Sigmoid colon (tissue), 7 donors: ENCODE measurements at places on chromosomes 3 and 15. TPM values are rescaled to one million over a fixed set of nuclear protein-coding genes. Genes with fewer than 3 reads are reported as not detected.

GRCh38 chr15:41276831-41277230, 45.8 kb downstream of the CHP1 start:
- no peak for DNase-seq

DNA sequence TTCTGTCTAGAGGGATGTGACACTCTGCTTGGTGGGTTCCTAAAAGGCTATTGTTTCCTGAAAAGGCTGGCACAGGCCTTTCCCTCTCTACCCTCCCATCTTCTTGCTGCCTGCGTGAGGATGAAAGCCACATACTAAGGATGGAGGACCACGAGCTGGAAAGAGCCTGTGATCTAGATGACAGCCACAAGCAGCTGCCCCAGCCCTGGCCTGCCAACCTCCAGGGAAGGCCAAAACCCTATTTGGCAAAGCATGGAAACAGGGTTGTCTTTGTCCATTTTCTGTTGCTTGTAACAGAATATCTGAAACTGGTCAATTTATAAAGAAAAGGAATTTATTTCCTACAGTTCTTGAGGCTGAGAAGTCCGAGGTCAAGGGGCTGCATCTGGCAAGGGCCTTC, 144.5 kb downstream of the FBLN2 start:
- DNase-seq, result no peak

- DNase-seq, result no peak
Measured at GRCh38 chr3:119967353-119968006, 126.8 kb downstream of the GSK3B start.

DNA sequence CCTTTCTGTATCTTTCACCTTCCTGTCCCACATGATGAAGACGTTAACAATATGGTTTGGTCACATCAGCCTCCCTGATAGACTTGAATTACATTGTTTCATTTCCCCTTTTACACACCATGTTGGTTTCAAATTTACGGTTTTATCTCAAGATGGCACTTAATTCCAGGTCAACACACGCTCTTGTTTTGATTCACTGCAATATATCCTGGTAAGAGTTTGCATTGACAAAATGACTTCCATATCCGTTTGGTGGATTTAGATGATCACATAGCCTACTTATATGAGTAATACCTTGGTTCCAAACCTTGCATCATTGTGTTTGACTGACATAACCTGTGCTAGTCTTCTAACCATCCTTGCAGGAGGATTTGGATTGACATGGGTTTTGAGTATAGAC, 499.4 kb downstream of the ROBO1 start:
- DNase-seq, result no peak

DNA sequence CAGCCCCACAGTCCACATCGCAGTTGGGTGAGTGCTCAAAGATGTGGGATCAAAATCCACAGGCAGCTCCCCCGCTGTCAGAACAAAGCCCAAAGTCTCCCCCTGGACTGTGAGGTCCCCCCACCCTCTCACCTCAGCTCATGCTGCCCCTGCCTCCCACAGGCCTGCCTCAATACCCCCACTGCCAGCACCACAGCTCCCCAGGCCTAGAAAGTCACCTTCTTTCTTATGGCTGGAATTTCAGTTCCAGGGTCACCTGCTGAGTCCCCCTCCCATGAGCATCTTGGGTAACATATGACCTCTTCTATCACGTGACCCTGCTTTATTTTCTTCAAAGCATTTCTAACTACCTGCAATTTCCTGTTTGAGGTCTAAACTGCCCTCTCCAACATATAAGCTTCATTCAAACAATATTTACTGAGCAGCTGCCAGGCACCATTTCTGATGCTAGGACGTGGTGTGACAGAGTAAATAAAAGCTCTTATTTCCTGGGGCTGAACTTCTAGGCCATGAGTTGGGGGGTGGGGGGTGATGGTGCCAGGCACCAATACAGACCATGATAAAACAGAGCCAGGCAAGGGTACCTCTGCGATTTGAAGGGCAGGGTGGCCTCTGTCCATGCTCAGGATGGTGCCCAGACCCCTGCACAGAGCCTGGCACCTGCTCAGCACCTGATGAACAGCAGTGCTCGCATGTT, 2.4 kb upstream of the TMEM89 start:
- DNase-seq, result no peak

- no peak for DNase-seq
Measured at GRCh38 chr3:16494094-16494493, 19.4 kb downstream of the RFTN1 start.

DNA sequence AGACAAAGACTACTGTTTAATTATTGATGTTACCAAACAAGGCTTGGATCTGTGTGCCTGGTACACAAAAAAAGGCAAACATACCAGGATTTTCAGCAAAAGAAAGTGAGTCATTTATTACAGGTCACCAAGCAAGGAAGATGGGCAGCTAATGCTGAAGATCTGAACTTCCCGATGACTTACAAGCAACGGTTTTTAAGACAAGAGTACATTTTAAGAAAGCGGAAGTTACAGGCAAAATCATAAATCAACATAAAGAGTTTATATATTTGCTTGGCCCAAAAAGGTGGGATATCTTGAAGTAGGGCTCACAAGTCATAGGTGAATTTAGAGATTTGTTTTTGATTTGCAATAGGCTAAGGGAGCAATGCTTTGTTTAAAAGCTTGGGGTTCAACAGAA, 125.4 kb upstream of the SPATA16 start:
- DNase-seq, result no peak

DNA sequence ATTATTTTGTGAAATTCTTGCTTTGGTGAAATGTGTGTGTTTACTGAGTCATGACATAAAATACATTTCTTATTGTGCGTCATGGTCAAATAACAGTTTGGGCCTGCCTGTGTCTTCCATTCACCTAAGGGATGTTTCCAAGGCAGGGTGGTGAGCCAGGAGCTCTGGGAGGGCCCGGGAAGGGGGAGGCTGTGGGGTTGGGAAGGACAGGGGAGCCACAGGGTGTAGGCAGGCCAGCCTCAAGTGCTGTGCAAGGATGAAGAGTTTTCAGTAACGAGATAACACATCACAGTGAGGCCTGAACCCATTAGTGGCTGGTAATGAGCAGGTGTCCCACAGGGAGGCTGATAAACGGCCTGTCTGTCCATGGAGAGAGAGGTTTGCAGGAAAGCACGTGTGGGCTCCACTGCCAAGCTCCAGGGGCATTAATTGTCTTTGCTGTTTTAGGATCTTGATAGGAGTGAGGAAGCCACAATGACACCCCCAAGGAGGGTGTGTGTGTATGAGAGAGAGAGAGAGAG, 35.6 kb upstream of the SEC13 start:
- DNase-seq, result no peak

- DNase-seq, result no peak
Measured at GRCh38 chr3:187850258-187850921, 105.1 kb upstream of the BCL6 start.

GRCh38 chr15:70726753-70727152, 36.6 kb downstream of the UACA start:
- no peak for DNase-seq

- DNase-seq, result no peak
Measured at GRCh38 chr15:49320351-49320750, 102.7 kb upstream of the FGF7 start.

DNA sequence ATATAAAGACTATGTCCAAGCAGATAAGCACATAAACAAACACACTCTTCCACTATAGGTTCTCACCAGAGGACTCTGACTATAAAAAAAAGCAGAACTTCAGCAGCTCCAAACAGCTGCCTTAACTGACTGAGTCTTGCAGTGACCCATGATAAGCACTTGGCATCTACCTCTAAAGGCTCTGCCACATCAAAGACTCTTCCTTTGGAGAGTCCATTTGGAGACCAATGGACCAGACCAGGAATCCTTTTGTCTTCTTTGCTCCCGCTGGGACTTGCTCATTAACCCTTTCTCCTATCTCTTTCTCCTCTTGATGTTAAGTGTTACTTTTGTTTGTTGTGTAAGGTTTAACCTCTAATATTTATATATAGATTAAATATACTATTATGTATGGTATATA, 424.1 kb downstream of the RSL24D1 start:
- no peak for DNase-seq

- DNase-seq, result no peak
Measured at GRCh38 chr3:66113542-66113941, 74.8 kb upstream of the MAGI1 start.

DNA sequence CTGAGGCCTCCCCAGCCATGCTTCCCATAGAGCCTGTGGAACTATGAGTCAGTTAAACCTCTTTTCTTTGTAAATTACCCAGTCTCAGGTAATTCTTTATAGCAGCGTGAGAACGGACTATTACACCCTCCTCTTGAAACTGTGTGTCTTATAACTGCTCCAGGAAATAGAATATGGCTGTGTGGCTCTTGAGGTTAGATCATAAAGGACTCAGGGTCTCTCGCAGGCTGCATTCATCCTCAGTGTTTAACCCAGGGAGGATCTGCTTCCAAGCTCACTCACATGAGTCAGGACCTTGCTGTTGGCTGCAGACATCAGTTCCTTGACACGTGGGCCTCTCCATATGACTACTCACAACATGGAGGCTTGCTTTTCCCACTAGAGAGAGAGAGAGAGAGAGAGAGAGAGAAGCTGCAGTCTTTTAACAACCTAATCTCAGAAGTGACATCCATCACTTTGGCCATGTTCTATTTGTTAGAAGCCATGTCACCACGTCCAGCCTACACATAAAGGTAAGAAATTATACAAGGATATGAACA, 114.3 kb upstream of the UBE2E1 start:
- no peak for DNase-seq

- no peak for DNase-seq
Measured at GRCh38 chr3:146262371-146263110, 11.6 kb upstream of the PLSCR4 start.

DNA sequence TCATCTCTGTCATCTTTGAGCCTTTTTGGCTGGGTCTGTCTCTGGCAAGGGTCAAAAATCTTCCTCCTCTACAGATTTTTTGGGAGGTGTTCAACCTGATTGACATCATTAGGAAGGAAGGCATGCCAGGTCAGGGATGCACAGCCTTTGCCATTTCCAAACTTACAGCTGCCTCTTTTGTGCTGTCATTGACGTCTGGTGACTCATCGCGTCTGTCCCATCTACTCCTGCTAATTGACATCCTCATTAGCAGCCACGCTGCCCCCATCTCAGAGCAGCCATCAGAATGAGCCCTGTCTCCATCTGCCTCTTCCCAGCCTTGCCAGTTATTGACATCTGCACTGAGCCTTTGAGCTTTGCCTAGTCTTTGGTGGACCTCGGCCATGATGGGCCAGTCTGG, 53.0 kb downstream of the PDIA5 start:
- DNase-seq, result no peak

GRCh38 chr3:707041-707440, 385.8 kb upstream of the CNTN6 start:
- no peak for DNase-seq

GRCh38 chr15:81024265-81024872, 23.6 kb downstream of the TLNRD1 start:
- DNase-seq, result no peak

GRCh38 chr15:65082303-65082953, 5.9 kb downstream of the KBTBD13 start:
- no peak for DNase-seq

DNA sequence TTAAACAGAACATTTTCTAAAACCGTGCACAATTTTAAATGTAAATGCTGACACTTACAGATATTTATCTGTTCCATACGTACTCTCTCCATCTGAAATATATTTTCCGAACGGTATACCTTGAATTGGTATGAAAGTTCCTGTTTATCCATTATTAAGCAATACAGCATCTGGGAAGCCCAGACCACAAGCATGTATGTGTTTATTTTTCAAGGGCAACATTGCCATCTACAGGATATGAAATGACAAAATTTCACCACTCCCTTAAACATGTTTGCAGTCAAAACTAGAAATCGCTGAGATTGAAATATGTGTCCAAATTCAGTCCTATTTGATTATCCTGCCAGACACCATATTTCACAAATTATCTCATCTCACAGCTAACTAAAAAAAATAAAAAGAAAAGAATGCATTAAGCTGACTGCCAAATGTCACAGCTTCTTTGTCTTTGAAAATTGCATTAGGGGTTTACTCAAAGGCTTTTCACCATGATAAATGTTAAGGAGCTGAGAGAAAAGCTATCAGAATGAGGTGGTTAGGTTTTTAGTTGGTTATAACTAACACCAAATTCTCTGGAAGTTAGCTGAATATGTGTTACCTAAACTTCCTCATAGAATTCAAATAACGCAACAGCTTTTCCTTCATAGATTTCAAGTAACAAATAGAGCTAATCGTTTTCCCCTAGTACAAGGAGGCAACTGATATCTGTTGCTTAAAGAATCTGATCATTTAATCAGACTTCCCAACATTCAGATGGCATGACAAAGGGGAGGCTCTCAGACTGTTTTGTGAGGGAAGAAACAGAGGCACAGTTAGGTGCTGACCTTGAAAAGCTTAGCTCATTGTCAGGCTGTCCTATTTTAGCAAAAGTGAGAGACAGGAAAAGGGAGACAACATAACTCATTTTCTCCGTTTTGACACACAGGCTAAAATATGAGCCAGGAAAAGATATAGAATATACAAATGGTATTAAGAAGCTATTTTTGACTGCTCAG, 533.1 kb downstream of the TBL1XR1 start:
- DNase-seq, result no peak

GRCh38 chr3:74883690-74884089, 269.2 kb upstream of the CNTN3 start:
- DNase-seq, result no peak

DNA sequence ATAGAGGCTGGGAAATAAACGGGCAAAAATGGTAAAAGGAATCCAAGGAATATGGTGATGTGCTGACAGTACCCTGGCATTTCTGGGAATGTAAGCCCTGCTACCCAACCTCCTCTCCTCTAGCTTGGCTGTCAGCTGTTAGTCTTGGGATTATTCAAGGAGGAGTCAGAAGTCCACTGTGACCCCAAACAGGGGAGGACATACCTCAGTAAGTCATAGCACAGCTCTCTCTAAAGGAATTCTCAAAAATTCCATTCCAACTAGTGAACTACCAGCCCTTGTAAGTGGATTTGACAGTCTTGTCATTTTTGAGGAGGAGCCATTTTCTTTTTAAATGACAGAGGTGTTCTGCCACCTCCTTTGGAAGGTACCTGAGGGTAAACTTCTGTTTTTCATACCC, 207.5 kb downstream of the PDCD6IP start:
- no peak for DNase-seq

DNA sequence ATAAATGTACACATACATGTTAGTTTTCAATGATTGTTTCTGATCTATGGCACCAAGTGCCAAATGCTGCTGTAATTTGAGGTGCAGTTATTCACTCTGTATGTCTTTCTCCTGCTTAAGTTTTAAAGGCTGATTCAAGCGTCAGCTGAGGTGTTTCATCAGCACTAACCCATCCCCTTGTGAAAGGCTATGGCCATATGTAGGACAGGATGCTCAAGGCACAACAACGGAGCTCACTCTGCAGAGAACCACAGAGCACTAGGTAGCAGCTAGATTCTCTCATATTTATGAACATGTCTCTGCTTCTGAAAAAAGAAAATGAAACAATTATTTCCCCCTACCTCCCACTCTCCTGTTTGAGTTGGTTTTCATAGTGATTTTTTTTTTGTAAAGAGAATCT, 340.0 kb upstream of the TMCO5A start:
- no peak for DNase-seq

- DNase-seq, result no peak
Measured at GRCh38 chr3:177665122-177665808, 468.0 kb upstream of the TBL1XR1 start.

The GPR156 gene
- 1.1 TPM for total RNA-seq

The ITIH1 gene
- total RNA-seq, result not detected

The SAMMSON gene
- 0.82 TPM for total RNA-seq

The ZNF770 gene
- 20.4 TPM for total RNA-seq

The GPR160 gene
- 1.1 TPM for total RNA-seq

The SI gene
- total RNA-seq, result not detected

The FBXW12 gene
- total RNA-seq, result not detected

The GOLGA8G gene
- 0.55 TPM for total RNA-seq

The COL7A1 gene
- 9.4 TPM for total RNA-seq

The ARGFX gene
- total RNA-seq, result not detected

The NMNAT3 gene
- 6.8 TPM for total RNA-seq

The STT3B gene
- total RNA-seq, result 73.8 TPM

The MASP1 gene
- 93.5 TPM for total RNA-seq

The SMCO1 gene
- not detected for total RNA-seq
